Glomerular endothelial cell (primary cell): ENCODE measurements at places on chromosomes 4 and X. TPM values are rescaled to one million over a fixed set of nuclear protein-coding genes. Genes with fewer than 3 reads are reported as not detected.

The H2BW2 gene
- not detected in 2 replicates for total RNA-seq

The KLHL15 gene
- total RNA-seq: 2.8 and 3.4 TPM in 2 replicates

The DNAAF6 gene
- not detected in 2 replicates for total RNA-seq

The VSIG4 gene
- total RNA-seq: not detected in 2 replicates

The PABPC5 gene
- total RNA-seq: 0.58 and 0.78 TPM in 2 replicates

The CENPVL1 gene
- not detected in 2 replicates for total RNA-seq

The TXK gene
- total RNA-seq: 0.18 and 0.87 TPM in 2 replicates

The MXRA5 gene
- total RNA-seq: 0.44 and 0.93 TPM in 2 replicates

The ARR3 gene
- not detected in 2 replicates for total RNA-seq

The GABRQ gene
- total RNA-seq: under 0.01 TPM in 1 of 2 replicates, not detected in the other

The CXCL8 gene
- 322 and 354 TPM in 2 replicates for total RNA-seq

The NEIL3 gene
- 1.6 and 3.3 TPM in 2 replicates for total RNA-seq

The SHROOM4 gene
- 39.6 and 48.9 TPM in 2 replicates for total RNA-seq

The TIMM17B gene
- 32.7 and 34.2 TPM in 2 replicates for total RNA-seq

The PLAC8 gene
- total RNA-seq: 0.10 and 0.18 TPM in 2 replicates

The DACH2 gene
- total RNA-seq: not detected in 2 replicates

The FDCSP gene
- total RNA-seq: not detected in 2 replicates

The VCX2 gene
- total RNA-seq: not detected in 2 replicates

The SLC7A11 gene
- 28.0 and 36.9 TPM in 2 replicates for total RNA-seq

The PAGE2 gene
- not detected in 2 replicates for total RNA-seq

The PROM1 gene
- 4.9 and 5.4 TPM in 2 replicates for total RNA-seq

The MAP3K15 gene
- not detected in 2 replicates for total RNA-seq

The GNRHR gene
- not detected in 2 replicates for total RNA-seq

The CSAG2 gene
- not detected in 2 replicates for total RNA-seq

The SCD5 gene
- 28.4 and 35.8 TPM in 2 replicates for total RNA-seq

The DMP1 gene
- total RNA-seq: not detected in 2 replicates

The DCAF12L1 gene
- 0.18 and 0.44 TPM in 2 replicates for total RNA-seq

The GATA1 gene
- total RNA-seq: not detected in 2 replicates

The SFRP2 gene
- total RNA-seq: not detected in 2 replicates

The POU3F4 gene
- total RNA-seq: not detected in 2 replicates

The GPR78 gene
- not detected in 2 replicates for total RNA-seq
